ENCODE measurements at places on chromosomes 3 and 15.

DNA sequence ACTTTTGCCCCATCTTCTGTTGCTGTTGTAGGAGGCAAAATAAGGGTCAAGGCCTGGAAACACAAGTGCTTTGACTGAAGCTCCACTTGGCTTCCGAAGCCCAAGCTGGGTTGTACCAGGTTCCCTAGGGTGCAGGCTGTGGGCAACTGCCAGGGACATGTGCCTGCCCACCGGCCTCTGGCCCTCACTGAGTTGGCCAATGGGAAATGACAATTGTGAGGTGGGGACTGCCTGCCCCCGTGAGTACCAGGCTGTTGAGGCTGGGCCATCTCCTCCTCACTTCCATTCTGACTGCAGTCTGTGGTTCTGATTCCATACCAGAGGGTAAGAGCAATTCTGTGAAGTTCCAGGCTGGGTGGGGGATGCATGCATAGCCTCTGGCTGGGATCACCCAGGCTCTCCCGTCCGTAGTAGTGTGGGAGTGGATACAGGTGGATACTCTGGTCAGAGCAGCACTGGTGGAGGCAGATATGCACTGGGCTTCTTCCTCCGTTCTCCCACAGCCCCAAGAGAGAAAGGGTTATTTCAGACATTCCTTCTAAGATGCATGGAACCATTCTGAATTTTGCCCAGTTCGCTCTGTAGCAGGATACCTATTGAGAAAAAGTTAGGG is at the start of gene ADIPOQ:
Gene ADIPOQ, plus strand, starts transcription at position 285 of the 613 bp plus-strand sequence. CDS start 10,349 bp downstream, outside the sequence.
- no peak for DNase-seq

DNA sequence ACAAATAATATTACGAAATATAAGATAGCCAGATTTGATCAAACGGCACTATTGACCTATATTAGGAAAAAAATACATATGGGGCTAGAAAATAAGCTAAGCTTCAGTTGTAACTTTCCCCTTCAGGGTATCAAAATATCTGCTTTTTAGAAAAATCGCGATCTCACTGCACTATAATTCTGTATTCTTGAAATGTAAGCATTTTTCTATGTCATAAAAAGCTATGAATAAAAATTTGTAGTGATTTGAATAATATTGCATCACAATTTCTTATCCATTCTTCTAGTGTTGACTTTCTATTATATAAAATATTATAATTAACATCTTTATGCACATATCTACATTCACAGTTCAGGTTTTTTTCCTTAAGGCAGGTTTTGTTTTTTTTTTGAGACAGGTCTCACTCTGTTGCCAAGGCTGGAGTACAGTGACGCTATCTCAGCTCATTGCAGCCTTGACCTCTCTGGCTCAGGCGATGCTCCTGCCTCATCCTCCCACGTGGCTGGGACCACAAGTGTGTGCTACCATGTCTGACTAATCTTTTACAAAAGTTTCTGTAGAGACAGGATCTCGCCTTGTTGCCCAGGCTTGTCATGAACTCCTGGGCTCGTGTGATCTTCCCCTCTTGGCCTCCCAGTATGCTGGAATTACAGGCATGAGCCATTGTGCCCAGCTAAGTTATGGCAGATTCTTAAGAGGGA is 21.6 kb downstream of the EMC4 start:
- DNase-seq = no peak

GRCh38 chr15:37014566-37014965 is 85.8 kb downstream of the MEIS2 start:
- DNase-seq = no peak

GRCh38 chr15:34708422-34708821 is 46.4 kb downstream of the GJD2 start:
- no peak for DNase-seq

GRCh38 chr3:45781271-45781670 is 15.1 kb downstream of the SLC6A20 start:
- DNase-seq = no peak

DNA sequence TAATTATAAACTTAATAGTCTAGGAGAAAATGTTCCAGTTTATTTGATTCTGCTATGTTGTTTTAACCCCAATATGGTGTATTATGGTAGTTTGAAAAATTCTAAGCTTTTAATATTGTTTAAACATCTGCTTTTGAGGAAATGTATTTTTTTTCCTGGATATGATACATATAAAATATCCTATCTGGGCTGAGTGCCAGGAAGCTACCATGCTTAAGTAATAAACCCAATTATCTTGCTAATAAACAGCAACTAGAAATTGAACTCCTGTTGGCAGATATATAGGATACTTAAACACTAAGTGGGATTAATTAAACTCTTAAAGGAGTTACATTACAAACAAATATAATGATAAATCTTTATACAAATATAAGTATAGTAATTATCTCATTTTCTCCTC is 293.7 kb upstream of the GRM7 start:
- DNase-seq = no peak

Measured in GDM1 (cell line).